ENCODE measurements at places on chromosomes 12 and 14.
A peak's percentile ranks its signal among the peaks of the same experiment; 100 is the strongest.

GRCh38 chr12:4210183-4210582 is 63.4 kb upstream of the CCND2 start:
- no peak for DNase-seq

- no peak for DNase-seq
These were observed 23.4 kb downstream of the TSPAN8 start for GRCh38 chr12:71134405-71134804.

DNA sequence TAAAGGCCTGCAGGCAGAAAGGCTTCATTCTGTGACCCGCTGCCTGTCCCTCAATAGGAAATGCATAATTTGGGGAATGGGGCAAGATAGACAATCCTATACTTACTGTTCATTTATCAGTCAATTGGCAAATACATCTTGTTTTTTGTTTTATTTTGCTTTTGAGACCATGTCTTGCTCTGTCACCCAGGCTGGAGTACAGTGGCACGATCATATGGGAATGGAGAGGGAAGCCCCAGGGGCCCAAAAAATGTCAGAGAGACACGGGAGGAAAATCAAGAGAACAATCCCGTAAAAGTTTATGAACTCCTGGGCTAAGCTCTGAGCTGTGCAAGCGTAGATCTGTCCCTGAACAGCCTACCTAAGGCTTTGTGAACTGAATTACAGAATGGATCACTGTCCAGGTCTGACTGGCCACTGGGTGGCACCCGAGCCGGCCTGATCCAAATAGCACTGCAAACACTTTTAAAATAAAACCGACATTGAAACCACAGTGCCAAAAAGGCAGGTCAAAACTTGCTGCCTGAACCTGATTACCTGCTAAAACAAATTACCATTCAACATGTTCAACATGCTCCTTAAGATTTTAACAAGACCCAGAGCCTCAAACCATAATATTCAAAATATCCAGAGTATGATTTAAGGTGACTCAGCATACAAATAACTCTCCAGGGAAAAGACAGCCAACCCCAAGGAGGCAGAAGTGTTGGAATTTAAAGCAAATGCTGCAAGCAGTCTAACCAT is 11.8 kb downstream of the COPS7A start:
- peak; percentile 32 for DNase-seq

- DNase-seq: no peak
These were observed 174.0 kb upstream of the NTF3 start for GRCh38 chr12:5257763-5258495.

- DNase-seq: no peak
These were observed 16.2 kb upstream of the SLC16A7 start for GRCh38 chr12:59579631-59580030.

DNA sequence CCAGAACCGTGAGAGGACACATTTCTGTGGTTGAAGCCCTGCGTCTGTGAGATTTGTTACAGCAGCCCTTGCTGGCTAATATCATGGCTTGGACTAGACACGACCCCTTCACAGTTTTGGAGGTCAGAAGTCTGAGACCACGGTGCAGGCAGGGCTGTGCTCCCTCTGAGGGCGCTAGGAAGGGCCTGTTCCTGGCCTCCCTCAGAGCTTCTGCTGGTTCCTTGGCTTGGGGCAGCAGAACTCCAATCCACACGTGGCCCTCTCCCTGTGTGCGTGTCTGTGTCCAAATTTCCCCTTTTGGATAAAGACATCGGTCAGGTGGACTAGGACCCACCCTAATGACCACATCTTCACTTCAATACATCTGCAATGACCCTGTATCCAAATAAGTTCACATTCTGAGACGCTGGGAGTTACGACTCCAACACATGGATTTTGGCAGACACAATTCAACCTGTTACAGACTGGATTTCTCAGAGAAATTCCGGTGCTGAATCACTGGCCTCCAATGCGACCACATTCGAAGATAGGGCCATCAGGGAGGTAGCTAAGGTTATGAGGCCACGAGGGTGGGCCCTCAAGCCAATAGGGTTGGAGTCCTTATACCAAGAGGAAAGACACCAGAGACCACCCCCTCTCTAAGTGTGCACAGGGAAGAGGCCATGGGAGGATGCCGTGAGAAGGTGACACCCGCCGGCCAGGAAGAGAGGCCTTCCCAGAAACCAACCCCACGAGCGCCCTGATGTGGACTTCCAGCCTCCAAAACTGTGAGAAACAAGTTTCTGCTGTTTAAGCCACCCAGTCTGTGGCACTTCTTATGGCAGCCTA is 43.6 kb upstream of the PPP2R5C start:
- no peak for DNase-seq

All from activated gamma-delta T cell treated with Interleukin-2 at 50 U/mL for 16 hours (primary cell).